Large intestine (tissue), 12 donors: ENCODE measurements at places on chromosomes 6 and 20. TPM values are rescaled to one million over a fixed set of nuclear protein-coding genes. Genes with fewer than 3 reads are reported as not detected.

The ZNF831 gene
- 0.31 TPM for polyA plus RNA-seq

The SIGLEC1 gene
- 4.3 TPM for polyA plus RNA-seq

The KIF13A gene
- polyA plus RNA-seq, result 34.4 TPM

- DNase-seq, result peak; percentile 37
Measured at GRCh38 chr6:15109338-15110090, 136.4 kb upstream of the JARID2 start.

DNA sequence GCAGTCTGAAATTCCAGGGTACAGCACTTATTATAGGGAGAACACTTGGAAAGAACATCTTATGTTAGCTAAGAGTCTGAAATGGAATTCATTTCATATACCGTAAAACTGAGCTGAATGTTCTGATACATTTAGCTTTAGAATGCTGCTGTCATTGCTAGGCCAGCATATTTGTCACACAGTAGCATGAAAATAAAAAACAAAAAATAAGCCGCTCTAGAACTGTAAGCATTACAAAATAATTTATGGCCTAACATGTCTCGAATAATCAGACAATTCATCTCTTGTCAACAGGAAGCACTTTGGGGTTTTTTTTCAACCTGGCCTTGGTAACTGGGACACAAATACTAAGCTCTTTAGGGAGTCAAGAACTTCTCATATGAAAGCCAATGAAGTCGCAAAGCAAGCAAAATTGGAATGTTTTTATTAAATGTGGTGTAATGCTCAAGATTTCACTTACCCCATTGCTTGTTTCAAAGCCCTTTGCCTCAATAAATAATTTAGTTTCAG, 115.7 kb downstream of the PHACTR1 start:
- no peak for DNase-seq
